Astrocyte (in vitro differentiated cells and primary cell): ENCODE measurements at places on chromosomes 2 and 18. TPM values are rescaled to one million over a fixed set of nuclear protein-coding genes. Genes with fewer than 3 reads are reported as not detected.

The GCG gene
- total RNA-seq: not detected in 2 replicates

The ME2 gene
- 40.9 and 44.0 TPM in 2 replicates for total RNA-seq

The ALKAL2 gene
- 1.3 and 1.5 TPM in 2 replicates for total RNA-seq

The WNT10A gene
- 0.91 and 2.5 TPM in 2 replicates for total RNA-seq

The MDH1 gene
- 175 and 177 TPM in 2 replicates for total RNA-seq

The UGT1A3 gene
- not detected in 2 replicates for total RNA-seq

The OSBPL6 gene
- total RNA-seq: 13.4 and 13.7 TPM in 2 replicates

The COL3A1 gene
- 350 and 458 TPM in 2 replicates for total RNA-seq

The GPR155 gene
- 9.3 and 11.0 TPM in 2 replicates for total RNA-seq

The SDC1 gene
- 74.3 and 92.7 TPM in 2 replicates for total RNA-seq

The CCBE1 gene
- 2.7 and 4.1 TPM in 2 replicates for total RNA-seq

The RSAD2 gene
- total RNA-seq: 9.5 and 11.8 TPM in 2 replicates

The CHST9 gene
- total RNA-seq: 0.96 and 1.3 TPM in 2 replicates

The ACTR1B gene
- total RNA-seq: 35.6 and 36.2 TPM in 2 replicates

The OST4 gene
- total RNA-seq: 395 and 419 TPM in 2 replicates

The MYOM1 gene
- 0.57 and 0.94 TPM in 2 replicates for total RNA-seq

The UGT1A5 gene
- not detected in 2 replicates for total RNA-seq

The SERPINB11 gene
- not detected in 2 replicates for total RNA-seq
